Fibroblast of pulmonary artery (primary cell): ENCODE measurements at places on chromosomes 2 and 18.

- DNase-seq: peak; percentile 81
Observed at GRCh38 chr2:133171393-133172004, 396.8 kb downstream of the NCKAP5 start.

GRCh38 chr2:186853951-186854350 is 5.0 kb upstream of the ZSWIM2 start:
- peak; percentile 63 for DNase-seq

GRCh38 chr18:68648191-68648590 is 66.7 kb downstream of the TMX3 start:
- DNase-seq: no peak

- no peak for DNase-seq
Observed at GRCh38 chr2:141501752-141502151, 629.1 kb downstream of the LRP1B start.

DNA sequence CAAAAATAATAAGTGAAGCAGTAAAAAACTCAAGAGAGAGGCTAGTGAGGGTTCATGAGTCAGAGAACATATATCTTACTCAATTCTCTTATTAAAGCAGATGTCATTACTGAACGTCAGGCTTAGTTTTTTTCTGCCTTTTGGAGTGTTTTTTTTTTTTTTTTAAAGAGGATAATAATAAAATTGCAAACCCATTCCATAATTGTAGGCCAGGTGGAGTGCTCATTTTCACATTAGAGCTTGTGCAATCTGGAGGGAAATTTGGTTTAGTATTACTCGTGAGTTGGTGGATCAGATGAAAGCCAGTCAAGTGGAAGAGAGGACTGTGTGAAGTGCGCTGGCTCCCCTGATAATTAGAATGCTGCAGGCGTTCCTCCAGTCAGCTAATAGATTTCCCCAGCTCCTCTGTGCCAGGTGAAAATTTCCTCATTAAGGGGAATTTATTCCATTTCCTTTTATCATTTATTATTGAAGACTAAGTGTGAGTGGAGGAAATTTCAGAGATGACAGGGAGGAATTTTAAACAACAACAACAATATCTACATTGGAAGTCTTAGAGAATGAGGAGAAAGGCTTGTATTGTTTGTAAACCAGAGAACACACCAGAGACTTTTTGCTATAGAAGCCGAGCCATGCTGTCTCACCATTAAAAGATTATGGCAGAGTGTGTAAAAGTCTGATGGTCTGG is 74.6 kb downstream of the CPS1 start:
- no peak for DNase-seq

- DNase-seq: no peak
Observed at GRCh38 chr2:70966681-70967080, 11.7 kb upstream of the ANKRD53 start.
